Stimulated activated CD4-positive, alpha-beta T cell treated with anti-CD3 and anti-CD28 coated beads, TNF-alpha, amount 100 ng/mL, for 24 hours (primary cell): ENCODE measurements at places on chromosomes 12 and 14.

DNA sequence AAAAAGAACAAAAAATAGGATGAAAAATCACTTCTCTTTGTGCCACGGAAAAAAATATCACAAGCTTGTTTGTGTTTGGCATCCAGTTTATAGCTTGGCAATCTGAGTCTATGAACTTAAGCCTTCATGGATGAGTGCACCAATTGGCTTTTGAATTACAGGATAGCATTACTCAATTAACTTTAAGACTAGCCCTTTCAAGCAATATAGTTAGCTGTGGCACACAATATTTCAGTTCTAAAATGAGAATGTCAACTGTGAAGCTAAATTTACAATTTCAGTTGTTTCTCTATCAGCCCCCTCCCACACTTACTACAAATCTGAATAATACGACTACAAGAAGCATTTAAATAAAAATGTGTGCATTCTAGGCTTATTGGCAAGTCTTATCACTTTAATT, 8.3 kb downstream of the RERG start:
- DNase-seq = no peak

GRCh38 chr12:89244536-89244935, 107.8 kb downstream of the DUSP6 start:
- no peak for DNase-seq

DNA sequence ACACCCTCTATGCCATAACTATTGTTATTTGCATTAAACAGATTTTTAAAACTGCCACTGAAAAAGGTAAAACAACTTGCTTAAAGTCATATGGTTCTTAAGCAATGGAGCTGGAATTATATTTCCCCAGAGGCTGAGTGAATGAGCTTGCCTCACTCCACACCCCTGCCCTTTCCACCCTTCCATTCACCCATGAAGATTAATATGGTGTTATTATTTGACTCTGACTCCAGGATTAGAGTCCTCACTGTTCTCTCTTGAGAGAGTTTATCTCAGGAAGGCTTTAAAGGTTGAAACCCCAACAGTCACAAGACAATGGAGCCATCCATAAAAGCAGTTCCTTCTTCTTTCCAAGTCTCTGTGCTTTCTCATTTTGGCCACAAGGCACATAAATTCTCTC, 84.9 kb downstream of the RTN1 start:
- no peak for DNase-seq

DNA sequence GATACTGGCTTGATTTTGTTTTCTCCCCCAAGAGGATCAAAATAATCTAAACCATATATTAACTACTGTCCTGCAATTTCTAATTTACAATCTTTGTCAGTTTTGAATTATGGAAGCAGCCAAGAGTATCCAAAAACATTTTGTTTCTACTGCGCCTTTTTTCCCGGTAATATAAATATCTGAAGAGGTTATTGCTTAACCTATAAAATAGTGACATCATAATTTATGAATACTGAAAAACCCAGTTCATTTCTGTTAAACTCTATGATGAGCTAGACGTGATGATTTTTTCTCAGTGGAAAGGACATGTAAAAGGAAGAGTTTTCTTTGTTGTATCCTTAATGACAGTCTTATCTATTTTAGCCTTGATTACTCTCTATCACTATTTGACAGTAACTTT, 3.2 kb upstream of the SSPN start:
- no peak for DNase-seq

- no peak for DNase-seq
Measured at GRCh38 chr12:122275459-122275858, 9.2 kb upstream of the VPS33A start.

DNA sequence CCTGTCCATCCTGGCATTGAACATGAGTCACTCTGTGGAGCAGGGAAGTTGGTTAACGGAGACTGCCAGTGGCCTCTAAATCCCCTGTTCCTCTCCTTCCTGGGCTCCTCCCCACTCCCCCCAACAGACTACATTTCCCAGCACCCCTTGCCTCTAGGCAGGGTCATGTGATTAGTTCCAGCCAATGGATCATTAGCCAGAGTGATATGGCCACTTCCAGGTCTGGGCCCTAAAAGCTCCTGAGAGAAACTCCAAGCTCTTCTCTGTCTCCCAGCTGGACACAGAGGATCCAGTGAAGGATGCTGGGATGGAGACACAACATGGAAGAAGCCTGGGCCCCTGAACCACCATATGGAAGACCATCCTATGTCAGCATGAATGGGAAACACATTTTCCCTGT, 54.4 kb upstream of the RFLNA start:
- no peak for DNase-seq

DNA sequence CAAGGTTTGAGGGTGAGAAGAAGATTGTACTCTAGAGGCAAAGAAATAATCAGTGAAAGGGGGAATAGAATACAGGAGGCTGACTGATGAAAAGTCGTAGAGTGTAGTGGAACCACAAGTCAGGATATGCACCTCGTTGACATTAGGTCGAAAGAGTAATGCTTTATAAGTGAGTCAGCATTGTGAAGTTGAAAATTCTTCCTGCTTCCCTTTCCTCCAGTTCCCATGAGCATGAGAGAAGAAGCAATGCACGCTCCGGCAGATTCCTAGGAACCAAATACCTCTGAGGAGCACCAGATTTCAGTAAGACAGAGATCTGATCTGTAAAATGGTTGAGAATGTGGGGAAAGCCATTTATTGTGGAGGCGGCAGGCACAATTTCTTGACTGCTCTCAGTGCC, 16.5 kb downstream of the CCER1 start:
- no peak for DNase-seq

- no peak for DNase-seq
Measured at GRCh38 chr12:6643569-6644256, 3.5 kb downstream of the ACRBP start.

DNA sequence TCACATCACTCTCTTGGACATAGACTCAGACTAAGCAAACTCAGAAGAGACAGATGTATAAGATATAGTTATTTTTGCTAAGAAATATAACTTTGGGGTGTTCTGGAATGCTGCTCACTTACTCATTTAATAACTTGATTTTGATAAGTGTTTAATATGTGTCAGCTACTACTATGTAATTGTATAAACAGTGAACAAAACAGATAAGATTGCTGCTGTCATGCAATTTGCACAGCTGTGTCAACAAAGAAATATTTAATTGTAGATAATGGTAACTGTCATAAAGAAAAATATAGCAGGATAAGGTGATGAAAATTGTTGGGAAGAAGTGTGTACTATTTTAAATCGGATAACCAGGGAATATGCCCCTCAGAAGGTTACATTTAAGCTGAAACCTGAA, 84.1 kb upstream of the ZDHHC17 start:
- DNase-seq = no peak

DNA sequence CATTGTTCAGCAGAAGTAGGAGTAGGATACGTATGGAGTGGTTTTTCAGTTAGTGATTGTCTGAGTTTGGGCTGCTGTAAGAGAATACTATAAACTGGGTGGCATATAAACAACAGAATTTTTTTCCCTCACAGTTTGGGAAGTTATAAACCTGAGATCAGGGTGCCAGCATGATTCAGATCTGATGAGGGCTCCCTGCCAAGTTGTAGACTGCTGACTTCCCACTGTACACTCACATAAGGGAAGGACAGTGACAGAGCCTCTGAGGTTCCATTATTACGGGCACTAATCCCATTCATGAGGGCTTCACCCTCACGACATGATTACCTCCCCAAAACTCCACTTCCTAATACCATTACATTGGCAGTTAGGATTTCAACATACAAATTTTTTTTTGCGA, 50.7 kb downstream of the ACSM4 start:
- DNase-seq = no peak
